Aorta (tissue), 5 donors: ENCODE measurements at places on chromosomes 5 and 9. TPM values are rescaled to one million over a fixed set of nuclear protein-coding genes. Genes with fewer than 3 reads are reported as not detected.
A peak's percentile ranks its signal among the peaks of the same experiment; 100 is the strongest.

- H3K27me3 ChIP-seq, result no peaks in the 10 kb centered on the region
- no peak overlapping the region for H3K4me3 ChIP-seq
- DNase-seq, result no peak
- no peaks in the 10 kb centered on the region for H3K4me1 ChIP-seq
- no peaks in the 10 kb centered on the region for H3K36me3 ChIP-seq
Measured at GRCh38 chr5:43780586-43780985, 177.6 kb downstream of the NNT start.

- no peaks in the 10 kb centered on the region for H3K4me1 ChIP-seq
- H3K27ac ChIP-seq, result no peak overlapping the region
- H3K4me3 ChIP-seq, result no peak overlapping the region
Measured at GRCh38 chr9:135951889-135952663, 9.1 kb downstream of the UBAC1 start.

GRCh38 chr9:101440714-101441230 lies 5.2 kb upstream of the ALDOB start:
- H3K4me3 ChIP-seq, result no peak overlapping the region
- H3K36me3 ChIP-seq, result no peaks in the 10 kb centered on the region
- H3K27me3 ChIP-seq, result peaks cover 4% of the 10 kb centered on the region
- H3K27ac ChIP-seq, result no peak overlapping the region
- DNase-seq, result no peak

DNA sequence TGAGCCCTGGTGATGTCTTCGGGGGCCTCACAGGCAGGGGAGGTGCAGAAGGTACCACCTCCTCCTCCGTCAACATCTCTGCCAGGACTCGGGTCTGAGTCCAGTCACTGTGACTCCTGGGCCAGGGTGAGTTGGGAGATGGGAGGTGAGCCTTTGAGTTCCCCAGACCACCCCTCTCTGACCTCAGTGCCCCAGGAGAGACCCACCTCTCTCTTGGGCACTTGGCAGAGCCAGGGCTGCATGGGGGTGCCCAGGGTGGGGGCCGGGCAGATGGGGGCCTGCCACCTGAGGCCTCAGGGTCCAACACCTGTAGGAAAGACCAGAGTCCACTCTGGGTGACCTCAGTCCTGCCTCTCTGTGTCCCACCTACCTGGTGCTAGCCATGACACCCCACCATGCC lies 6.8 kb downstream of the KIF12 start:
- H3K27me3 ChIP-seq, result no peaks in the 10 kb centered on the region
- H3K27ac ChIP-seq, result no peak overlapping the region
- H3K4me3 ChIP-seq, result no peak overlapping the region
- no peak for DNase-seq
- no peaks in the 10 kb centered on the region for H3K36me3 ChIP-seq

GRCh38 chr5:118832974-118833373 lies 155.4 kb downstream of the DTWD2 start:
- H3K27me3 ChIP-seq, result no peaks in the 10 kb centered on the region
- no peaks in the 10 kb centered on the region for H3K36me3 ChIP-seq
- no peak for DNase-seq

GRCh38 chr9:134641173-134641989 lies at the start of gene COL5A1:
COL5A1 (plus strand) TSS chr9:134641803; CDS start chr9:134642188, 385 bp downstream.
- H3K27me3 ChIP-seq, result no peaks in the 10 kb centered on the region
- DNase-seq, result peak; percentile 97
- no peaks in the 10 kb centered on the region for H3K36me3 ChIP-seq
- H3K4me3 ChIP-seq, result peak within 1 kb of the TSS; percentile 87
- peak within 1 kb of the TSS; percentile 93 for H3K27ac ChIP-seq

GRCh38 chr5:109225716-109226625 lies 183.8 kb downstream of the PJA2 start:
- H3K27me3 ChIP-seq, result no peaks in the 10 kb centered on the region
- H3K4me1 ChIP-seq, result no peaks in the 10 kb centered on the region
- DNase-seq, result no peak
- no peak overlapping the region for H3K4me3 ChIP-seq
- H3K27ac ChIP-seq, result no peak overlapping the region

- no peaks in the 10 kb centered on the region for H3K27me3 ChIP-seq
- H3K27ac ChIP-seq, result no peak overlapping the region
- no peak overlapping the region for H3K4me3 ChIP-seq
- DNase-seq, result no peak
- no peaks in the 10 kb centered on the region for H3K36me3 ChIP-seq
Measured at GRCh38 chr5:39942606-39943005, 517.8 kb upstream of the DAB2 start.

DNA sequence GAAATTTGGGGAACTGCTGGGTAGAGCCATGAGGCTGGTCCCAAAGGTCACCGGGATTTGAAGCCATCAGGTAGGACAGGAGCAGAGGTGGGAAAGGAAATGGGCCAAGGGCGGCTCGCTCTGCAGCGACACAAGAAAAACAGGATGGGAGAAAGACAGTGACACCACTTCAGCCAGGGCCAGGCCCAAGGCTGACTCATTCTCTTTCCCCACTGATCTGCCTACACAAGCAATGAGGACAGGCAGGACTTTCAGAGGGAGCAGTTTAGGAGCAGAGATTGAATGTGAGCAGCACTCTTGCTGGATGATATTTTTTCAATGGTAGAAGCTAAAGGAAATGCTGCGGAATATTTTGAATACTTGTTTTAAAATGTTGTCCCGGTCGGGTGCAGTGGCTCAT lies 3.5 kb downstream of the RUFY1 start:
- no peaks in the 10 kb centered on the region for H3K4me1 ChIP-seq
- no peak overlapping the region for H3K27ac ChIP-seq
- DNase-seq, result no peak
- no peak overlapping the region for H3K4me3 ChIP-seq
- H3K27me3 ChIP-seq, result no peaks in the 10 kb centered on the region
- no peaks in the 10 kb centered on the region for H3K36me3 ChIP-seq

DNA sequence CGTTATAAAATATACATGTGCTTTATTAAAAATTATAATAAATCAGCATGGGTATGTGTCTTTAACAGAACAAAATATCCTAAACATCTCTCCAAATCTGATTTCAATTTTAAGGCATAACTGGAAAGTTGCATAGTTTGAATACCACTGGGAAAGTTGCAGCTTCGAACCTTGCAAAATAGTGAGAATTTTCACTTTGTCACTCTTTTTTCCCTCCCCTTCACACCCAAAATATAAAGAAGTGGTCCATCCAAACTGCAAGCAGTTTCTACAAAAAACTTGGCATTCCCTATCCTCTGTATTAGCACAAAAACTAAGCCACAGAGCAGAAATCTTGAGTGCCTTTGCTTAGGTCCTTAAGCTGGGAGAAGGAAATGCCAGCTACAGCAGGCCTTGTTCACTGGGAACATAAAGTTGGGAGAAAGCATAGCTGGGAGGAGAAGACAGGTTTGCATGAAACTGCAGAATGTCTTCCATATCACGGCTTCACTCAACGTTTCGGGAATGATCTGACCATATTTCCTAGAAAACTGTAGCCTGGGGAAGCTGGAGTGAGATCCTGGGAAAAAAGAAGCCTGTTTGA lies 400.3 kb downstream of the EBF1 start:
- H3K27me3 ChIP-seq, result no peaks in the 10 kb centered on the region
- H3K27ac ChIP-seq, result peak overlapping the region; percentile 13
- peaks cover 8% of the 10 kb centered on the region for H3K4me1 ChIP-seq
- H3K4me3 ChIP-seq, result no peak overlapping the region

- no peak overlapping the region for H3K27ac ChIP-seq
- H3K4me3 ChIP-seq, result no peak overlapping the region
- H3K27me3 ChIP-seq, result no peaks in the 10 kb centered on the region
- H3K4me1 ChIP-seq, result no peaks in the 10 kb centered on the region
- no peak for DNase-seq
- H3K36me3 ChIP-seq, result peaks cover 2% of the 10 kb centered on the region
Measured at GRCh38 chr9:127087836-127088235, 34.6 kb downstream of the ANGPTL2 start.

DNA sequence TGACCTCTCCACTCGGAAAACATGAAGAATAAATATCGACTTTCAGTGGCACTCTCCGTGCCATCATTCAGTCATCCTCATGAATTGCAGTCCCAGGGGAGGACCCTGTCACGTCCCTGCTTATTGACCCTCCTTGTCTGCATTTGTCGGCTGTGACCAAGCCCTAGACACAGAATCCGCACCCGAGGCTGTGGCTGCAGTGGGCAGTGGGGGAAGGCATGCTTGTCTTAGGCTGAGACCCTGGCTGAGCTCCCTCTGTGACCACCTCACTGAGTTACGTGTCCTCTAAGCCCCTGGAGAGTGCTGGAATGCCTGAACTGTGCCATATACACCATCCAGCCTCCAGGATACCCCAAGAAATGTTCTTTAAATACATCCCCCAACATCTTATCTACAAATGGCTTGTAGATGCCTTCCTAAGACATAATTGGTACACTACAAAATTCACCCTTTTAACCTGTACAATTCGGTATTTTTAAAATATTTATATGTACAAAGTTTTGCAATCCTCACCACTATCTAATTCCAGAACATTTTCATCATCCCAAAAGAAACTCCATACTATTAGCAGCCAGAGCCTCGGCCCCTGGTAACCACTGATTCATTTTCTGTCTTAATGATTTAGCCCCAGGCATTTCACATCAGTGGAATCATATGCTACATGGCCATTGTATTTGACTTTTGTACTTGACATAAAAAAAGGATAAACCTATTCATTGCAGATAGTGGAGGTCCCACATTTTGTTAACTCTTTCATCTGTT lies 80.8 kb upstream of the ICE1 start:
- no peak overlapping the region for H3K27ac ChIP-seq
- H3K27me3 ChIP-seq, result no peaks in the 10 kb centered on the region
- DNase-seq, result no peak
- H3K4me3 ChIP-seq, result no peak overlapping the region
- H3K4me1 ChIP-seq, result no peaks in the 10 kb centered on the region

DNA sequence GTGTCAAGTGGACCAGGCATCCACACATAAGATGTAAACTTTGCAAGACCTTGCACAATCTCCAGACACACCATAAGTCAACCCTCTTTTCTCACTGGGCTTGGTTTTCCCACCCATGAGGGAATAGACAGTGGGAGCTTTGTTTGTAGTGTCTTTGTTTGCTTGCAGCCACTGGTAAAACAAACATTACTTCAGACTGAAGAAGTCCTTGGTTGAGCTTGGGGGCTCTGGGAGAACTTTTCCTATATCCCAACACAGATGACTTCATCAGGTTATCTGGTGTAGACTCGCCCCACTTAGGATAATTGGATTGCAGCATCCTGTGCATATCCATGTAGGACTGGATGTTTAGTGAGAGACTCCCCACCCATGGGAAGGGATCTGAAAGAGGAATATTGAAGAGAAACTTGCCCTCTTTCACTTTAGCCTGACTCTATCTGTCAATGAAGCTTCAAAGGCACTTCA lies 11.5 kb upstream of the ADGRV1 start:
- H3K27ac ChIP-seq, result no peak overlapping the region
- no peak for DNase-seq
- no peaks in the 10 kb centered on the region for H3K36me3 ChIP-seq
- H3K4me1 ChIP-seq, result no peaks in the 10 kb centered on the region
- no peaks in the 10 kb centered on the region for H3K27me3 ChIP-seq

DNA sequence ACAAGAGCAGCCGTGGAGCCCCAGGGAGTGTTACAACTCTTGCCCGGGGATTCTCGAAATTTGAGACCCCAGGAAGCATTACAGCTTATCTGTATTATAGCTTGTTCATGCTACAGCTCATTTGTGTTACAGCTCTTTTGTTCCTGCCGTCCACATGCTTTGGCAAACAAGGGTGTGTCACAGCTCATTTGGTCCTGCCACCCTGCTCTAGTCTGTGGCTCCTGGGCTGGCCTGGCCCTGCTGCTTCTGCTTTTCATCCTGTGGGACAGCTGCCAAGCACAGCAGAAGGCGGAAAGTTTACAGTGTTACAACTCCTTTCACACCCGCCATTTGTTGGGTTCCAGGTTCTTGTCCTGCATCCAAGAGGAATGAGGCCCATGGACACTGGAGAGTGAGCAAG lies 685.0 kb downstream of the SLCO4C1 start:
- no peaks in the 10 kb centered on the region for H3K27me3 ChIP-seq
- no peaks in the 10 kb centered on the region for H3K4me1 ChIP-seq
- no peaks in the 10 kb centered on the region for H3K36me3 ChIP-seq
- H3K27ac ChIP-seq, result no peak overlapping the region
- no peak for DNase-seq

DNA sequence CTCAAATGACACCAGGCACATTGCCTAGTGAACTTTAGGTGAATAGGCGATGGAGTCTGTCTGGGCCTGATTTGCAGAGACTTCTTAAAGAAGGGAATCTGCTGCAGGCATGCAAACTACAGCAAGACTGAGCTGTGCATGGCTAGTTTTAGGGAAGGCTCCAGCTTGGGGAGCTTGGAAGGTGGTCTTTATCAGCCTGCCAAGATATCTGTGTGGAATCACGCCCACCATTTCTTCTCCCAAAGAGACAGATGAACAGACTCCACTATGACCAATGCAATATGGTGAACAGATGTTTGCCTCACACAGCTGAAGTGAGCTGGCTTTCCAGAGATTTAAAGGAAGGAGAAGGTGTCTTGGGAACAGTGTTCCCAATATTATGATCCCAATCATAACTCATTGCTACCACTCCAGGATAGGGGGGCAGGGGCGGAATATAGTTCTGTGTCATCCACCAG lies 129.0 kb upstream of the HMHB1 start:
- no peaks in the 10 kb centered on the region for H3K36me3 ChIP-seq
- no peak overlapping the region for H3K27ac ChIP-seq
- no peak for DNase-seq

GRCh38 chr9:77847626-77848025 lies 184.0 kb downstream of the GNAQ start:
- no peaks in the 10 kb centered on the region for H3K36me3 ChIP-seq
- H3K27ac ChIP-seq, result peak overlapping the region; percentile 91
- H3K27me3 ChIP-seq, result no peaks in the 10 kb centered on the region
- DNase-seq, result no peak

DNA sequence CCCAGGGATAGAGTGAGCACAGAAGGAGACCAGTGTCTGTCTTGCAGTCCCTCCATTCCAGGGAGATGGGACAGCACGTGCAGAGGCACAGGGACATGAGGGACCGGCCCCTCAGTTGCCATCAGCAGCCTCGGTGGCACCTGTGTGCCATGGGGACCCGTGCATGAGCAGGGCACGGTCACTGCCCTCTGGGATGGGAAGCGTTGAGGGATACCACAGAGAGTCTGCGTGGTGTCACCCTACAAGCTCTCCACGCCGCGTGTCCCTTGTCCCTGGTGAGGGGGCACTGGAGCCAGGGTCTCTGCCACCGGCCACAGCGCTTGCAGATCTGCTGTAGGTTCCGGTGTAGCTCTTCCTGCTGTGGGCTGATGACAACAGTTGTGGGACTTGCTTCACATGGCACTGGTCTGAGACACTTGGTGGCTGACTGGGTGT lies 108.1 kb downstream of the CACNA1B start:
- no peaks in the 10 kb centered on the region for H3K27me3 ChIP-seq
- H3K4me3 ChIP-seq, result no peak overlapping the region
- H3K27ac ChIP-seq, result no peak overlapping the region
- no peaks in the 10 kb centered on the region for H3K36me3 ChIP-seq

- DNase-seq, result no peak
- no peaks in the 10 kb centered on the region for H3K36me3 ChIP-seq
- H3K27ac ChIP-seq, result no peak overlapping the region
- no peaks in the 10 kb centered on the region for H3K4me1 ChIP-seq
Measured at GRCh38 chr9:131943351-131943841, 136.3 kb downstream of the MED27 start.

The AMBP gene
- total RNA-seq, result not detected

The CCL27 gene
- total RNA-seq, result not detected

The RASGRF2 gene
- 17.4 TPM for total RNA-seq

The DNAJB5 gene
- 33.7 TPM for total RNA-seq

The UBE2R2 gene
- 34.3 TPM for total RNA-seq

The FPGS gene
- total RNA-seq, result 77.7 TPM

The F12 gene
- 0.23 TPM for total RNA-seq

The MARCOL gene
- not detected for total RNA-seq

The FCHO2 gene
- 47.7 TPM for total RNA-seq

The SLC9A3 gene
- total RNA-seq, result 0.97 TPM

The CDKN2B gene
- 4.5 TPM for total RNA-seq
